ENCODE measurements at places on chromosomes 6 and 20.
A peak's percentile ranks its signal among the peaks of the same experiment; 100 is the strongest.

GRCh38 chr20:34947336-34947735, 8.3 kb downstream of the GSS start:
- DNase-seq: no peak

- DNase-seq: no peak
These were observed 946.6 kb downstream of the TFAP2A start for GRCh38 chr6:9468277-9468676.

GRCh38 chr6:31287619-31288018, 15.7 kb upstream of the HLA-C start:
- DNase-seq: no peak

GRCh38 chr20:25525867-25526266, 59.5 kb downstream of the NINL start:
- DNase-seq: peak; percentile 75

GRCh38 chr6:20192625-20193024, 19.6 kb downstream of the MBOAT1 start:
- DNase-seq: no peak

- no peak for DNase-seq
These were observed at the start of gene CDH22 for GRCh38 chr20:46308258-46309157. Gene CDH22, minus strand, starts transcription at chr20:46308498. Its CDS starts 57,204 bp downstream, at chr20:46251294.

DNA sequence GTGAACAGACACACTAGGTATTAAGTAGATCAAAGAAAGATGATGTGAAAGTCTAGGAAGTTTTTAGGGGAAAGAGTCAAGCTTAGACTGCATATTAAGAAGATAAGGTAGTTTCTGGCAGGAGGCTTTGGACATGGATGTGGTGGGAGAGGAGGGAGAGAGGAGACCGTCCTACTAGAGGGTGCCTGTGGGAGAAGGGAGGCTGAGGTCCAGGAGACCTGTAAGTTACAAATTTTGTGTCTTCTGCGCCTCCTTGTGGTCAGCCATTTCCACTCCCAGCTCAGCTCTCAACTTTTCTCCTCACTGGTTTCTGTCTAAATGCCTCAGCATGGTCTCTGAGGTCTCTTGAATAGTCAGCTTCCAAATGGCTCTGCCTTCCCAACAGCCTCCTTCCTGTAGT, 193.5 kb downstream of the UNC5CL start:
- DNase-seq: peak; percentile 10

GRCh38 chr6:142854589-142855488, 90.1 kb downstream of the HIVEP2 start:
- no peak for DNase-seq

DNA sequence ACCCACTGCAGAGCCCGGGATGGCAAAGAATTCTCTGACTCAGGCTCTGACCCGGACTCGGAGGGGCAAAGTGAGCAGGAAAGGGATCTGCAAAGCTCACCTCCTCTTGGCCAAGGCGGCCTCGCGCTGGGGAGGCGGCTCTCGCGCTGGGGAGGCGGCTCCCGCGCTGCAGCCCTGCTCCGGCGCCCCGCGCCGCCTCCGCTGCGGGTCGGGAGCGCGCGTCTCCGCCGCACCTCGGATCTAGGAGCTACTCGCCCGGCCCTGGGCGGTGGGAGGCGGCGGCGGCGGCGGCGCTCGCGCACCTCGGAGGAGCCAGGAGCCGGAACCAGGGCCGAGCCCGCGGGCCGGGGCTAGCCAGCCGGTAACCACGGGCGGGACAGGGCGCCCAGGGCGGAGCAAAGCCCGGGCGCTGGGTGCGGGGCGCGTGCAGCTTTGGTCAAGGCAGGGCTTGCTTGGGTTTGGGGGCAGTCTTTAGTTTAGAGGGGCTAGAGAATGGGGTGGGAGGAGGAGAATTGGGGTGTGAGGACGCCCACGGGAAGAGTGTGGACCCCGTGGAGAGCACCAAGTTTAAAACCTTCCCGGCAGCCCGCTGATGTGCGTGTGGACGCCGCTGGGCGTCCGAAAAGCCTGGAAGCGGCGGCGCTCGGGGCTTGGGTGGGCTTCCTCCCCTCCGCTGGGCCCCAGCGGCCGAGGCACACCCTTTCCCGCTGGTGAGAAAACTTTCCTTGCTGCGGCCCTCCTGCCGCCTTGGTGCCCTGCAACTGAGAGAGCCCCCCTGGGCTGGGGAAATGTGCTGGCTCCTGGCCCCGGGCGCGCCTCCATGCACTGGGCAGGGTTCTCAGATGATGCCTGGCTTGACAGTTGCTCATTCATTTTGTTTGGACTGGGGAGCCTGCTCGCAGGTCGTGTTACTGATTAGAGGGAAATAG, at the start of gene MRAP2:
TSS of gene MRAP2 (plus strand) at position 250 of the 929 bp plus-strand sequence. CDS start 21,547 bp downstream, outside the sequence.
- no peak for DNase-seq

GRCh38 chr20:2010533-2010932, 16.7 kb upstream of the PDYN start:
- DNase-seq: no peak

DNA sequence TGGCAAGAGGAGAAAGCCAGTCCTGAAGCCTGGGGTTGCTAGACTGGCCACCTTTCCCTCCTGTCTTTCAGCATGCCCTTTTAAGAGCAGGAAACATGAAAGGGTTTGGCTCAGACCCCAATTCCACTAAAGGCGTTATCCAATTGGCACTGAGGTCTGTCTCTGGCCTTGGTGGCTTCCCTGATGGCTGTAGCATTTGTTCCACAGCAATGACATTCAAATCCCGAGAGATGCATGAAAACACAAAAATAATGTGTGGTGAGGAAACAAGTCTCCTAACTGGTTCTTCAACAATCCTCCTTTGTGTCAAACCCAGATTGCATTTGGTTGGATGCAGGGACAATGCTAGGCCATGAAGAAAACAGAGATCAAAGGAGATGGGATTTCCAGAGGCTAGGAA, 56.5 kb upstream of the ADTRP start:
- no peak for DNase-seq

GRCh38 chr6:130760006-130760405, 67.2 kb upstream of the SMLR1 start:
- no peak for DNase-seq

Data from fibroblast of the conjunctiva (primary cell).